ENCODE measurements at places on chromosomes 13 and 19.

GRCh38 chr19:55609326-55609725, 3.9 kb downstream of the ZNF865 start:
- no peak for DNase-seq

DNA sequence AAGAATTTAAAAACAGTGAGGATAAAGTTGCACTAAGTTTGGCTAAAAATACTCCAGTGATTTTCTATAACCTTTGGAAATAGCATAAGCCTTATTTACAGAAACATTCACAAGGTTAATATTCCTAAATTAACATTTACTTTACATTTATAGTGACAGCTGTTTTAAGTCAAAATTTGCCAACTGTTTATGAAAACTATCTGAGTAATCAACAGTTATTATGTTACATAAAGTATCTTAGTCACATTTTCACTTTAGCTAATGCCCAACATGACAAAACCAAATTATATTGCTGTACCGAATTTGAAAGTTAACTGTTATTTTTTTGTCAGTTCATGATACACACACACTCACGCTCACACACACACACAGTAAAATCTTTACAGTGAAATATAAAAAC, 1.2 kb downstream of the TNFRSF19 start:
- DNase-seq: no peak

GRCh38 chr13:78401873-78402707, 201.3 kb downstream of the POU4F1 start:
- DNase-seq: no peak

- peak; percentile 73 for DNase-seq
These were observed 1.0 kb downstream of the EPOR start for GRCh38 chr19:11382898-11383705.

- no peak for DNase-seq
These were observed 15.9 kb downstream of the SUGP1 start for GRCh38 chr19:19304186-19304965.

GRCh38 chr13:113726961-113727411, 32.0 kb upstream of the TMEM255B start:
- DNase-seq: no peak

GRCh38 chr13:83547043-83547442, 335.2 kb downstream of the SLITRK1 start:
- DNase-seq: no peak

- no peak for DNase-seq
These were observed 55.9 kb upstream of the UQCRFS1 start for GRCh38 chr19:29268721-29269393.

GRCh38 chr19:3710265-3710812, 2.2 kb downstream of the TJP3 start:
- peak; percentile 86 for DNase-seq

- DNase-seq: no peak
These were observed 35.0 kb upstream of the OLFM2 start for GRCh38 chr19:9971166-9971897.

All from HuH-7.5 (cell line).